ENCODE measurements at places on chromosomes 1 and 21.

DNA sequence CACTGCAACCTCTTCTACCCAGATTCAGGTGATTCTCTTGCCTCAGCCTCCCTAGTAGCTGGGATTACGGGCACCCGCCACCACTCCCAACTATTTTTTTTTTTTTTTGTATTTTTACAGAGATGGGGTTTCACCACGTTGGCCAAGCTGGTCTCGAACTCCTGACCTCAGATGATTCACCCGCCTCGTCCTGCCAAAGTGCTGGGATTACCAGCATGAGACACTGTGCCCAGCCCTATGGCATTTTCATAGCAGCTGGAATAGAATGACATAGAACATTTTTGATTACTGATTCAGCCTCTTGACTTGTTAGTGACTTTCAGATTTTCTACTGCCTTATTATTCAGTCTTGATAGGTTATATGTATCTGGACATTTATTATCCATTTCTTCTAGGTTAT lies 1046.2 kb downstream of the AMY1C start:
- no peak for DNase-seq

DNA sequence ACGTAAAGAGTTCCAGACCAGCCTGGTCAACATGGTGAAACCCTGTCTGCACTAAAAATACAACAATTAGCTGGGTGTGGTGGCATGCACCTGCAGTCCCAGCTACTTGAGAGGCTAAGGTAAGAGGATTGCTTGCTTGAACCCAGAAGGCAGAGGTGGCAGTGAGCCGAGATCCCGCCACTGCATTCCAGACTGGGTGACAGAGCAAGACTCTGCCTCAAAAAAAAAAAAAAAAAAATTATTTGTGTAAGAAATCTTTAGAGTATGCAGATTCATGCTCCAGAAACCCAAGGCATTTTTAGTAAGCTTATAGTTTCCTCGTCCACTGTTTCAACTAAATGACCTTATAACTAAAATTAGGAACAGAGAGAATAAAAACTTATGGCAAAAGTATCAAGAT lies 51.3 kb downstream of the ABL2 start:
- DNase-seq, result no peak

DNA sequence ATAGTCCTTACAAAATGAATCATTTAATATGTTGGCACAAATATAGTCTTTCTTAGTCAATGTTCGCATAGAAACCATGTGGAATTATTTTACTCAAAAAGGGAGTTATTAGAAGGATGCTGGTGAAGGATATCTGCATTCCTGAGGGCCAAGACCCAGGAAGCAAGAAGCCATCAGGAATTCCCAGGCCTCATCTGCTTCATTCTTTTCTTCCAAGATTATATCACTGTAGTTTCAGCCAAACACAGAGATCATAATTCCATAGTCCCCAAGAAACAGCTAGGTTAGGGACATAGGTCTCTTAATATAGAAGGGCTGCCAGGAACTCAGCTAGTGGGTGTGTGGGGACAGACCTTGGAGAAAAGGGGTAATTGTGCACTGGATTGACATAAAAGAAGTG lies 28.6 kb upstream of the DISC1 start:
- DNase-seq, result no peak

DNA sequence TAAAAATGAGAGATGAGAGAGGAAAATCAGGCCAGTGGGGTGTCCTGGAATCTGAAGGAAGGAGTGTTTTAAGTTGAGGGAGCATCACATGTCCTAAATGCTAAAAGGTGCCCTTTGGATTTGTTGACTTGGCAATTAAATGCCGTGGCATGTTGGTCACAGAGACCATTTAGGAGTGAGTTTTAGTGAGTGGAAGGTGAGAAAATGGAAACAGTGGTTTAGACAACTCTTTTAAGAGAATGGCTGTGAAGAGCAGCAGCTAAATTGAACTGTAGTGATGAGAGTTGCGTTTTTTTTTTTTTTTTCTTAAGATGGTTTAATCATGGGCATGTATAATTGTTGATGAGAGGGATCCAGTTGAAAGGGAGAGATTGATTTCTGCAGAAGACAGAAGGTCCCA lies 95.0 kb downstream of the S1PR1 start:
- no peak for DNase-seq

DNA sequence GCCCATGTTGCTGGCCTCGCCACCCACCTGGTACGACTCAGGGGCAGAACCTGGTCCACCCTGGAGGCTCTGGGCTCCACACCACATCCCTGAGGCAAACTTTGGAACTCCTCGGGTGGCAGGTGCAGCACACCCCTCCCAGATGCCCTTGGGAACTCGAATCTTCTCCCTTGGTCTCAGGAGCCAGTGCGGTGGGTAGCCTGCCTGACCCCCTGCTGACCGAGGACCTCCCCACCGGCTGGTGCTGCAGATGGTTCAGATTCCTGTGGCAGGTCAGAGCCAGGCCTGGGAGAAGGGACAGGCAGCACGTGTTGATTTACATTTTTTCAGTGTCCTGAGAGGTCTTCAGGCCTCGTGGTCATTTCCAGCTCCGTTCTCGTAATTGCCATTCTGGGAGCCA lies 6.3 kb upstream of the CFAP410 start:
- DNase-seq, result no peak

GRCh38 chr1:170157820-170158219 lies 12.1 kb downstream of the NTMT2 start:
- no peak for DNase-seq

GRCh38 chr1:66346873-66347272 lies 187.1 kb upstream of the SGIP1 start:
- no peak for DNase-seq

GRCh38 chr21:32547018-32547417 lies 38.3 kb downstream of the TCP10L start:
- DNase-seq, result no peak

GRCh38 chr1:223635236-223635635 lies 30.3 kb downstream of the CAPN8 start:
- no peak for DNase-seq

- no peak for DNase-seq
Observed at GRCh38 chr1:98278055-98278454, 357.2 kb upstream of the DPYD start.

GRCh38 chr1:97120806-97121205 lies 399.2 kb downstream of the PTBP2 start:
- DNase-seq, result no peak

DNA sequence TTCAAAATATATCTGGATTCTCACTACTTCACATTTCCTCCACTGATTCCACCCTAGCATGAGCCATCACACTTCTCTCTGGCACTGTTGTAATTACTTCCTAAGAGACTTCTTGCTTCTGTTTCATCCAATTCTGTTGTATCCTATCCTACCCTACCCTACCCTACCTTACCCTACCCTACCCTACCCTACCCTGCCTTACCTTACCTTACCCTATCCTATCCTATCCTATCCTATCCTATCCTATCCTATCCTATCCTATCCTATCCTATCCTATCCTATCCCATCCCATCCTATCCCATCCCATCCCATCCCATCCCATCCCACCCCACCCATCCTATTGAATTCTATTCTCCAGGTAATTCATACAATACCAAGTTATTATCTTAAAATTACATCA lies 29.7 kb downstream of the KCNA2 start:
- no peak for DNase-seq

DNA sequence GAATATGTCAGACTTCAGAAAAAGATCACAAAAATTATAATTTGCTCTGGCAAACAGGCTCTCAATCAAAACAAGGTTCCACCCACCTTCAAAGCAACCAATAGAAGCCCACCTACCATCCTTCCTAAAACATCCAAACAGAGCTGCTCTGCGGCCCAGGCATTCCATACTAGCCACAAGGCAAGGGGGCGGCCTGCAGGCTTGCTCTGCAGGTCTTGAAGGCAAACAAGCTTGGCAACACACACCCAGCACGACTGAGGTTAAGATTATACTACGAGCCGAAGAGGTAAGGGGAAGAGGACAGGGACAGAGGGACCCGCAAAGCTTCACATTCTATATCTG lies 207.3 kb downstream of the SLC45A1 start:
- no peak for DNase-seq

DNA sequence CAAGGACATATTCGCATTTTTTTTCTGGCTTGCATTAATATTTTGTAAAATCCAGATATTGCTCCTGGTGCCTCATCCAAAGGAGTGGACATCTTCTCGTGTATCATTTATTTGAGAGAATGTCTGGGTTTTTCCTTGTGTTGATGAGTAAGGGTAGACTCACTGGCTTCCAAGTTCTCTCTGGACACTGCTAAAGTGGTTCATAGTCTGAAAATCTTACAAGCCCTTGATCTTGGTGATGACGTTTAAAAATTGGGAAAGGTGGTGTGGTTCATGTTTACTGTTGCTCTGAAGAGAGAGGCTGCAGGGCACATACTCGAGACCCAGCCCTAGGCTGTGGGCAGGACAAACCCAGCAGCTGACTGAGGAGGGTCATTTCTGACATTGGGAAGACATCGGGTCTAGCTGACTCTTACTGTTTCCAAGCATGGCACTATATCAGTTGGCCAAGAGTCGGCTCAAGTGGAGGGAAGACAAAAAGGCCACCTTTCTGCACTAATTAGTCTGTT lies 296.2 kb downstream of the LMX1A start:
- no peak for DNase-seq

GRCh38 chr1:209840611-209841010 lies 12.8 kb downstream of the UTP25 start:
- DNase-seq, result no peak

GRCh38 chr1:172906778-172907592 lies 143.8 kb downstream of the TNFSF18 start:
- no peak for DNase-seq

- DNase-seq, result peak; percentile 85
Observed at GRCh38 chr1:197638316-197638715, 137.0 kb downstream of the DENND1B start.

GRCh38 chr1:148318123-148318903 lies 164.8 kb downstream of the PPIAL4G start:
- no peak for DNase-seq

- no peak for DNase-seq
Observed at GRCh38 chr1:86289161-86289560, 107.0 kb downstream of the ODF2L start.

DNA sequence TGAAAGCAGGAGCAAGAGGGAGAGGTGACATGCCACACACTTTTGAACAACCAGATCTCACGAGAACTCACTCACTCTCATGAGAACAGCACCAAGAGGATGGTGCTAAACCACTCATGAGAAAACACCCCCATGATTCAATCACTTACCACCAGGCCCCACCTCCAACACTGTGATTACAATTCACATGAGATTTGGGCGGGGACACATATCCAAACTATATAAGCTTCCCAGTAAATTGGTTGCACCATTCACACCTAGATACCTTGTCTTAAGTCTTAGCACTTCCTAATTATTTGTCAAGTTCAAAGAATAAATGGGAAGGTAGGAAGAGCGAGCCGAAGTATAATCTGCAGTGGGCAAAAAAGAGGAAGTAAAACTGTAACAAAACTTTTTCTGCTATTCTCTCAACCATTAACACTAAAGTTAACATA lies 34.3 kb downstream of the AMY1C start:
- DNase-seq, result no peak

GRCh38 chr1:104163912-104164476 lies 414.3 kb downstream of the AMY1C start:
- no peak for DNase-seq

DNA sequence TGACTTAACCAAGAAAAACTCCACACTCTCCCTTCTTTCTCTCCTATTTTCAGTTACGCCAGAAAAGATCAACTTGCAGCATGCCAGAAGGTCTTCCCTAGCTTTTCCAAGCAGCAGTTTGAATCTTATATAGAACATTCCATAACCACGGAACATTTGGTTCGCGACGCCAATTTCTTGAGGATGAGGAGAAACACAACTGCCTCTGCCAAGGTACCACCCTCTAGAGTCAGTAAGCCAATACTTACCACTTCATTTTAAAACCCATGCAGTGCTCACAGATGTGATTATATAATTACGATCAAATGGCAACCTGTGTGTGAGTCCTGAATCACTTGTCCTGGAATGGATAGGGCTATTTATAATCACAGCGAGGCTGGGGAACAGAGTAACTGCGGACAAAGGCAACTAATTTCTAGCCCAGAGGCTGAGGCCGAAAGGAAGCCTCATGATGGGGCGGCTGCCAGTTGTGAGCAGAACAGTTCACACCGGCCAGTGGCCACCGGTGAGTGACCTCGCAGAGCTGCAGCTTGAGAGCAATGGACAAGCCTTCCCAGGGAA lies 43.2 kb upstream of the BACE2 start:
- no peak for DNase-seq

- no peak for DNase-seq
Observed at GRCh38 chr1:236502972-236503639, 20.7 kb upstream of the LGALS8 start.

DNA sequence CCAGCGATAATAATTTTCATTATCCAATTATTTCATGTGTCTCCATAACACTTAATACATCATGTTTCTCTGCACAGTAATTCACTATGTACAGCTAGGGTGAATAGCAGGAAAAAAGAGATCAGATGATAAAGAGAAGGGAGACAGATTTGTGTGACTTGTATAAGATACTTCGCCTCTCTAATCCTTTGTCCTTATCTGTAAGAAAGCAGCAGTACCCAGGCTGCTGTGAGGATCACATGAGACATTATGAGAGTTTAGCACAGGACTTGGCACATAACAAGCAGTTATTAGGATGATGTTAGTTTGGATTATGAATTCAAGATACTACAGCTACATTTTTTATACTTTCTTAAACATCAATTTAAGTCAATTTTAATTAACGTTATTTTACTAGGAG lies 6.3 kb downstream of the ERG start:
- no peak for DNase-seq

GRCh38 chr1:243421784-243422183 lies 165.9 kb downstream of the SDCCAG8 start:
- peak; percentile 35 for DNase-seq

GRCh38 chr1:65066766-65067490 lies 81.1 kb upstream of the AK4 start:
- DNase-seq, result peak; percentile 81

- no peak for DNase-seq
Observed at GRCh38 chr1:71231751-71232150, 150.9 kb upstream of the ZRANB2 start.

DNA sequence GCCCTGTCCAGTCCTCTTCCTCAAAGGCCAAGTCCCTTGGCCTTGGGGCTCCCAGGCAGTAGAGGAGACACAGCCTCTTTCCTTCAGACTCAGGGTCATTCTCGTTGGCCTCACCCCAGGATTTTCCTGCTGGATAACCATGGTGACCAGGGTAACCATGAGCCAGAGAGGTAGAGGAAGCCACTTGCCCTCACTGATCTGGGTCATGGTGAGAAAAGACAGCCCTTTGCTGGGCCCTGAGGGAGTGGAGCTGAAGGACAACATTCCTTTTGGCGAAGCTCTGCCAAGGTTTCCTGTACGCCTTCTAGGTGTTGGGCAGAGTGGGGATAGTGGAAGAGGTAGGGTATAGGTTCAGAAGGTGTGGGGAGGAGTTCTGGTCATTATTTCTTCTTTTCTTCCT lies 53.1 kb upstream of the WNT4 start:
- DNase-seq, result no peak

- no peak for DNase-seq
Observed at GRCh38 chr1:226201029-226201593, 14.6 kb upstream of the ACBD3 start.

- no peak for DNase-seq
Observed at GRCh38 chr1:51316846-51317120, 13.6 kb downstream of the TTC39A start.

- DNase-seq, result no peak
Observed at GRCh38 chr1:13538832-13539231, 25.0 kb upstream of the LRRC38 start.

GRCh38 chr1:116321766-116322175 lies 51.3 kb upstream of the ATP1A1 start:
- no peak for DNase-seq

GRCh38 chr1:161285113-161285512 lies 24.7 kb downstream of the MPZ start:
- DNase-seq, result no peak

All from SK-N-DZ (cell line).